AG04449 (cell line): ENCODE measurements at places on chromosomes 11 and 22.

DNA sequence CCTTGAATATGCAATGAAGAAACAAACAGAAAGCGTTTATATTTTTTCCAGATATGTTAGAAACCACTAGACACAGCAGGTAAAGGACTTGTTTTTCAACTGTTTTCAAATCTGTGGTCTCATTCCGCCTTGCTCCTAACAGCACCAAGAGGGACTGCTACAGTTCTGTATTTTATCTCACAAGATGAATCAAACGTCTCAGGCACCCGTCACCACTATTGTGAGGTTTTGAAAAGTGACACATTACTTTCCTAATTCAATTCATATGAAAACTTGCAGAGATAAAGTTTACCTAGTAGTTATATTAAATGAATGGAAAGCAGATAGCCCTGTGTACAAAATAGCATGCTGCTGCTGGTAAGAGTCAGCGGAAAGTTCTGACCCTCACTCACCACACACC, 386.3 kb downstream of the ETS1 start:
- no peak for DNase-seq

GRCh38 chr22:17725500-17725796, 48.8 kb downstream of the BID start:
- DNase-seq = no peak

- no peak for DNase-seq
These were observed 426 bp downstream of the LZTR1 start for GRCh38 chr22:20982563-20982882.

DNA sequence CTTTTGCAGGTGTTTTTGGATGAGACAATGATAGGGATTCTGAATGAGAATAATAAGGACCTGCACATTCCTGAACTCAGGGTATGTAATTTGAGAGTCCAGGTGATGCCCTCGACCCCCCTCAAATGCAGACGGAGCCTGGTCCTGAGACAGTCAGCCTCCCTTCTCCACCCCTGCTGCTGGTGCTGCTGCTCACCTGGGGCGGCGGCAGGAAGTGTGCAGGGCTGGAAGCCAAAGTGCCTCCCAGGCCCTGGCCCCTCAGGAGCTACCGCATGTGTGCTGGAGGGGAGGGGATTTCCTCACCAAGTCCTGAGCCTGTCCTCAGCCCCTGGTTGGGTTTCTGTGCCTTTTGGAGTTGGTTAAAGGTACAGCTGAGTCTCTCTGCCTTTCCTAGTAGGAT, 19.0 kb upstream of the GLB1L2 start:
- no peak for DNase-seq

DNA sequence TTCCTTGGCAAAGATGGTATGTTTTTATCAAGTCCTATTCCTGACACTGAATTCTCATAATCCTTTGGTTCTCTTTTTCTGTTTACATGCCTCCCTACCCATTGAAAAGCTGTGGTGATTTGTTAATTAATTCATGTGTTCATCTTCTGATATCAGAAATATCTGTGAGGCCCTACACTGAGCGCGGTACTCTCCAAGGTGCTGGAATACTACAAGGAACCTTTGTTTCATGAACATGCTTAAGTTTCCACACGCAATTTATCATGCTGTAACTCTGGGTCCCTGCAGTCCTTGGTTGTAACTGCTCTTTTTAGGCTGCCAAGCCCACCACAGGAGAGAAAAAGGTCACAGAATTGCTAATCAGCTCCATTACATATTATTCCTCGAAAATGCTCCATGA, 331.8 kb downstream of the FAT3 start:
- no peak for DNase-seq

GRCh38 chr11:71153005-71153390, 99.4 kb downstream of the SHANK2 start:
- no peak for DNase-seq

GRCh38 chr11:62710001-62710345, 2.5 kb downstream of the GNG3 start:
- no peak for DNase-seq

DNA sequence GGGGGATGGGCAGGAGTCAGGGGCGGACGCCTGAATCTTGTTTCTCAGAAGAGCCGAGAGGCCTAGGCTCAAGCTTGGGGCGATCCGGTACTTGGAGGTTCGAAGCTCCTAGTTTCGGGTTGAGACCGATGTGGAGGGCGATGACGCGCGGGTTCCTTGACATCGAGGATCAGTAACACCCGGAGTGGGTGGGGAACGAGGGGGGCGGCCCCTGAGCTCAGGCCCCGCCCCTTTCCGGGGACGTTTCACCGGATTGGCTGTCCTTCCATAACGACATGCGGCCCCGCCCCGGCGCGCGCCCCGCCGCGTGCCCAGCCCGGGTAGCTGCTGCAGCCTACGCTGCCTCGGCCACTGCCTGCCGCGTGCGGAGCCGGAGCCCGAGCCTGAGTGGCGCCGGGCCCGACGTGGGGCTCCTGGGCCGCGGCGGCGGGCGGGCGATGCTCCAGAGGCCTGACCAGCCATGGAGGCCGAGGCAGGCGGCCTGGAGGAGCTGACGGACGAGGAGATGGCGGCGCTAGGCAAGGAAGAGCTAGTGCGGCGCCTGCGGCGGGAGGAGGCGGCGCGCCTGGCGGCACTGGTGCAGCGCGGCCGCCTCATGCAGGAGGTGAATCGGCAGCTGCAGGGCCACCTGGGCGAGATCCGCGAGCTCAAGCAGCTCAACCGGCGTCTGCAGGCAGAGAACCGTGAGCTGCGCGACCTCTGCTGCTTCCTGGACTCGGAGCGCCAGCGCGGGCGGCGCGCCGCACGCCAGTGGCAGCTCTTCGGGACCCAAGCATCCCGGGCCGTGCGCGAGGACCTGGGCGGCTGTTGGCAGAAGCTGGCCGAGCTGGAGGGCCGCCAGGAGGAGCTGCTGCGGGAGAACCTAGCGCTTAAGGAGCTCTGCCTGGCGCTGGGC, at the start of gene CCDC85B:
CCDC85B (plus strand) TSS at position 350 of the 895 bp plus-strand sequence; CDS start at position 461, 111 bp downstream.
- DNase-seq = peak; percentile 66

- no peak for DNase-seq
These were observed 332.8 kb upstream of the C11orf87 start for GRCh38 chr11:109089144-109089543.

- DNase-seq = no peak
These were observed 69.1 kb upstream of the PPARA start for GRCh38 chr22:46081036-46081830.

DNA sequence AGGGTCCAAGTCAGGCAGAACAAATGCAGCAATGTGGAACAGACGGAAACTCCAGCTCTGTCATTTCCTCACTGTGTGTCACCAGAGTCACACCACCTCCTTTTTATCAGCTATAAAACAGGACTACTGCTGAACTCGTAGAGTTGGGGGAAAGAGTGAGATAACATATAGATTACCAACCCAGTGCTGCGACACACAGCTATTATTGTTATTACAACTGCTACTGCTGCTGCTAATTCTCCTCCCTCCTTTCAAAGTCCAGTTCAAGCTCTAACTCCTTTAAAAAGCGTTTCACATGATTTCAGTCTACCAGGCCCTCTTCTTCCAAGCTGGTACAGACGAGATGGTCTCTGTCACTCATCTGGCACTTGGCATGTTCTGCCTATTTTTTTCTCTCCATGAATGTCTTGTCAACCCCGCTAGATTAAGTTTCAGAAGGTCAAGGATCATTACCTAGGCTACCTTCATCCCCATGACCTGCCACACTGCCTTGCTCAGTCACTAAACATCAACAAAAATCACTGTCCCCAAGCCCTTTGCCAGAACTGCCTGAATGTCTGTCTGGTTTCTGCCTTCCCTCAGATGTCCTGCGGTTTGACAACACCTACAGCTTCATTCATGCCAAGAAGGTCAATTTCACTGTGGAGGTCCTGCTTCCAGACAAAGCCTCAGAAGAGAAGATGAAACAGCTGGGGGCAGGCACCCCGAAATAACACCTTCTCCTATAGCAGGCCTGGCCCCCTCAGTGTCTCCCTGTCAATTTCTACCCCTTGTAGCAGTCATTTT, 3.7 kb upstream of the MTFP1 start:
- DNase-seq = no peak
